ENCODE measurements at places on chromosomes 13 and 19.

- no peak for DNase-seq
These were observed 113.9 kb upstream of the UBL3 start for GRCh38 chr13:29964181-29964845.

- DNase-seq = peak; percentile 64
These were observed 29.8 kb downstream of the DPF1 start for GRCh38 chr19:38194061-38194701.

GRCh38 chr19:41545547-41545946, 30.4 kb upstream of the CEACAM21 start:
- no peak for DNase-seq

GRCh38 chr13:59318320-59318930, 845.3 kb downstream of the DIAPH3 start:
- DNase-seq = peak; percentile 7

GRCh38 chr19:18788529-18789421, 2.3 kb downstream of the COMP start:
- no peak for DNase-seq

GRCh38 chr13:95708811-95709500, 32.0 kb downstream of the DNAJC3 start:
- DNase-seq = no peak

DNA sequence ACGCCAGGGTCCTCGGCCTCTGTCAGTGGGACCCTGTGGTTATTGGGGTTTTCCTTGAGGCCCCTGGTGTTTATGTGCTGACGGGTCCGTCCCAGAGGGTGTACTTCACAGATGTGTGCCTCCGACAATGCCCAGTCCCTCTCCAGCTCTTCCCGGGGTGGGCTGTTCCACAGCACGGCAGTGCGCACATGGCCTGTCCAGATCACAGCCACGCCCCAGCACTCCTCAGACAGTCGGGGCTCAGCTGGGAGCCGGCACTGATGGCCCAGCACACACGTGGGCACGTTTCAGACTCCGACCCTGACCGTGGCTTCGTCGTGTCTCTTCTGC, 16.9 kb upstream of the F7 start:
- DNase-seq = no peak

DNA sequence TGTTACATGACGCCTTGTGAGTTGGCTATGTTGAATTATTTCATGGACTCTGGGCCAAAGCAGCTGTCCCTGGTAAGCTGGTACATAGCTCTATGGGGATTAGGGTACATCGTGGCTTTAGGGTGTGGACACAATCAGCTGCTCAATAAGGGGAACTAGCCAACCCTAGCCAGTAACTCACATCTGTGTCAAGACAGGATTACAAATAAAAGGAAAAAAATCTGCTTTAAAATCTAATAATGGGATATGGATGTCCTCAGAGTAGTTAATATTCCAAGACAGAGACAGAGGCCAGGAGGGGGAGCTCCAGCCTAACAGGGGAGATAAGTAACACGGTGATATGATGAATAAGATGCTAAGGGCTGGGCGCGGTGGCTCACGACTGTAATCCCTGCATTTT, 21.1 kb upstream of the ZNF766 start:
- DNase-seq = no peak

DNA sequence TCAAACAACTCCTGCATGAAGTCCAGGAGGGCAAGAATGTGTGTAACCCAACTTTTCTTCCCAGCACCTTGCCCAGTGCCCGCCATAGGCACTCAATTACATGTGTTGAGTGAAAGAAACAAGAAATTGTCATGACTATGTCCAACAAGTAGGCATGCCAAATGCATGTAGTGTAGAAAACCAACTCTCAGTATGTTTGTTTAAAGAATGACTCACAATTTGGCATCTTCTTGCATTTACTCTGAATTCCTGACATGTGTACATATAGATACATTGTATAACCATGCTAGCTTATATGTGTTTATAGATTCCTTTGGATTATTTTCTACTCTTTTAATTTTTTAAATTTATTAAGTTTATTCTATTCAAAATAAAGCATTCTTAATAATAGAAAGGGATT, 305.0 kb downstream of the EFNB2 start:
- DNase-seq = peak; percentile 55

GRCh38 chr13:113084094-113084942, 21.3 kb upstream of the F7 start:
- no peak for DNase-seq

DNA sequence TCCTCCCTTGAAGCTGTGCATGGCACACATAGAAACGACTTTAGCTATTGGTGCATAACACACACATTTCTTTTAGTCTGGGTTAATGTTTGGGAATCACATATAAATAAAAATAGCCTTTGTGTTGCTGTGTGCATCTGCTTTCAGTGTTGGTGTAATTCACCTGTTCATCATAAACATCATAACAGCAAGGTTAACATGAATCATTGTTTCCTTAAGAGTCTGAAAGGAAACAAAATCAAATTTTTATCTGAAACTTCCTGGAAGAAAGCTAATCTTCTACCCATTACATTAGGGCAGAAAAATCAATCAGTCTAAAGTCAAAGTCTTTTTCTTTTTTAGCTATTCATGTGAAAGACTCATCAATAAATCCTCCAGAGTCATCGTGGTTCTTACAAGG, 35.0 kb upstream of the TNFSF11 start:
- no peak for DNase-seq

- DNase-seq = no peak
These were observed 1.6 kb downstream of the PLEKHG2 start for GRCh38 chr19:39413911-39414608.

All from foreskin keratinocyte (primary cell).